ENCODE measurements at places on chromosomes 11 and 22.

DNA sequence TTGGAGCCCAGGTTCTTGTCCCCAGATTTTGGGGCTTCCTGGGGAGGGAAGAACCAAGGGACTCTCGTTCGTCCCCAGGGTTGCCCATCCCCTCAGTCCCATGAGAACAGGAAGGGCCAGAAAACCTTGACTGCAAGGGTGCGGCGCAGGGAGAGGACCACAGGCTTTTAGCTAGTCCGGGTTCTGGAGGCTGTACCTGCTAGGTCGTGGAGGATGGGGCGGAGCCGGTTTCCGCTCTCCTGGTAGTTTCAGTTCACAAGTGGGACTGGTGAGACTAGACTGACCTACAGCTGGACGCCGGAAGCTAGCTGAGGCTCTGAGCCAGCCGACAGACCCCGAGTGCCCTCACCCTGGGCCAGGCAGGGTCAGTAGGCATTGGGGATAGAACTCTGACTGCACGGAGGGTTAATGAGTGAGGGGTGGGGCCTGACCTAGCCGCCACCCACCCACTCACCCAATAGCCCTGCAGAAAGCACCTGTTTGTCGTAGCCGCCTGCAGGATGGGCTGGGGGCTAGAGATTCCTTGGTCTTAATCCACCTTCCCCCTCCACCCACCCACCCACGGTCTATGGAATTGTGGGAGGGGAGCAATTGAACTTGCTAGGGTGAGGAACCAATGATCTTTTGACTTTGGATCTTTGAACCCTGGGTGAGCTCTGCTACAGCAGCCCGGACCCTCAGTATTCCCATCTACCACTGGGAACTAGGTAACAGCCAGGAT lies 1.5 kb downstream of the MAFF start:
- DNase-seq: no peak

GRCh38 chr11:62976109-62976508 lies 8.7 kb downstream of the SLC22A6 start:
- no peak for DNase-seq

- DNase-seq: peak; percentile 18
These were observed 475 bp downstream of the PITPNB start for GRCh38 chr22:27918341-27919221.

- no peak for DNase-seq
These were observed 815 bp downstream of the EHD1 start for GRCh38 chr11:64877390-64878222.

- DNase-seq: no peak
These were observed 576 bp upstream of the SC5D start for GRCh38 chr11:121291896-121292494.

- no peak for DNase-seq
These were observed 428.5 kb downstream of the FAM181B start for GRCh38 chr11:82305123-82305522.

DNA sequence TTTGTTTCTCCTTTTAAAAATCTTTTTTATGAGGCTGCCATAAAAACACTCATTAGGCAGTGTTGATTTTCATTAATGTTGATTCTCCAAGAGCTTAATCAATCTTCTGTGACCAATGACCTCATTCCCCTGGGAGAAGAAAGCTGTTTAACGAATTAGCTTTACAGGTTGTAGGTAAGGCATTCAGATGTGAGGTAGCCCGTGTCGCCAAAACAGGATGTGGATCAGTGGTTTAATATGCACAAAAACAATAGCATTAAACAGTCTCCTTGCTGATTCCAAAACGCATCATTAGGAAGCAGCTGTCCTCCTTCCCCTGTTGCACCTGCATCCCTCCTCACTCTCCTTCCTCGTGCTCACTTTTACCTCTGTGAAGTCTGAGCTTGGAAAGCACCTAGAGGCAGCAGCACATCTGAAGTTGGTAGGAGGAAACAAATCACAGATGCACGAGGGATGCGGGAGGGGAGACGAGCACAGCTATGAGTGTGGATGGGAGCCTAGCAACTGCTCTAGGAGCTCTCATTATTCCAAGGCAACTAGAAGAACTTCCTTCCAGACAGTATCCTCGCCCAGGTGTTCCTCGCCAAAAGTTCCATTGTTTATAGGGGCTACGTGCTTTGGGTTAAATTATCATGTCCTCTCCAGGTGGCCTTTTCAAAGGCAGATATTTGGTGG lies 179.4 kb upstream of the SNX19 start:
- no peak for DNase-seq

GRCh38 chr11:13339195-13340153 lies 61.9 kb downstream of the BMAL1 start:
- DNase-seq: no peak

All from GM19239 (cell line).